ENCODE measurements at places on chromosomes 12 and 14.
A peak's percentile ranks its signal among the peaks of the same experiment; 100 is the strongest.

DNA sequence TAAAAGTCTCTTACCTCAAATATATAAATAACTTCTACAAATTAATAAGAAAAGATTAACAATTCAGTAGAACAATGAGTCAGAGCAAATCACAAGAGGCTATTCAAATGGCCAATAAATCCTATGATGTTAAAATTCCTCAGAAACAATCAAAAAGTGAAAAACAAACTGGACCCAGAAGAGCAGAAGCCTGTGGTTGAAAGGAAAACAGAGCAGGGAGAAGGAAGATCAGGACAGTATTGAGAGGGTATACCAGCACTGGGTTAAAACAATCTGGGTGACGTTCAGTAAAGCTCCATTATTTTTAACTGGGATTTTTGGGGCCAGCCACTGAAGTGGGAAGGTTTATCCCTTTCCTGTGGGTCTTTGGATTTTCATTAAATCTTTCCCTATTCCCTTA, 39.7 kb upstream of the PCED1B start:
- H3K36me3 ChIP-seq: no peaks in the 10 kb centered on the region
- no peak overlapping the region for H3K4me3 ChIP-seq
- H3K4me1 ChIP-seq: no peaks in the 10 kb centered on the region
- H3K27me3 ChIP-seq: no peaks in the 10 kb centered on the region
- DNase-seq: no peak
- peak overlapping the region; percentile 83 for H3K27ac ChIP-seq

DNA sequence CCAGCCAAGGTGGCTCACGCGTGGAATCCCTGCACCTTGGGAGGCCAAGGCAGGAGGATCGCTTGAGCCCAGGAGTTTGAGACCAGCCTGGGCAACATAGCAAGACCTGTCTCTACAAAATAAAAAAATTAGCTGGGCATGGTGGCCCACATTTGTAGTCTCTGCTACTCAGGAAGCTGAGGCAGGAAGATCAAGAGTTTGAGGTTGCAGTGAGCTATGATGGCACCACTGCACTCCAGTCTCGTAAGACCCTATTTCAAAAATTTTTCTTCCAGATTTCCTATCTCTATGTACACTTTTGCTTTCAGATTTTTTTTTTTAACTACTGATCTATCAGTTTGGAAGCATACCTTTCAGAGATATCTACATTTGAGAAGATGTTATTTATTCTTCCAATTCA, 15.3 kb downstream of the SNX6 start:
- no peak overlapping the region for H3K4me3 ChIP-seq
- no peak for DNase-seq
- H3K27ac ChIP-seq: no peak overlapping the region
- peaks cover 9% of the 10 kb centered on the region for H3K4me1 ChIP-seq
- H3K27me3 ChIP-seq: no peaks in the 10 kb centered on the region
- peaks cover 64% of the 10 kb centered on the region for H3K36me3 ChIP-seq

DNA sequence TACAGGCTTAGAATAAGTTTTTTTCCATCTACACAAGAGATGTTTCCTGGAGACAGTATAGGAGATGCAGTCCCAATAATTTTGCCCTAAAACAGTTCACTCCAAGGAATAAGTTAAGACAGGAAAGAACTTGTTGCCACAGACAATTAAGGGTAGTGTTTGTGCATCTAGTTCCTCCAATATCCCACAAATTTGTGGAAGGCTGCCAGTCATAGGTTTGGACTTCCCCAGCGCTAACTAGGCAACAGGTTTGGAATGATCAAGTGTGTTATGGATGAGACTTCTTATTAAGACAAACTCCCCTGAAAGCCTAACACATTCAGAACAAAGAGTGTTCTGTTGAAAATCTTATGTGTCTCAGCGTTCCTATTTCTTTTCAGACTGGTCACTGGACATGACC, 611.0 kb downstream of the CCER1 start:
- no peak overlapping the region for H3K27ac ChIP-seq
- no peaks in the 10 kb centered on the region for H3K36me3 ChIP-seq
- no peaks in the 10 kb centered on the region for H3K4me1 ChIP-seq
- no peak overlapping the region for H3K4me3 ChIP-seq
- DNase-seq: no peak

GRCh38 chr14:87185961-87186560, 806.9 kb downstream of the GALC start:
- no peaks in the 10 kb centered on the region for H3K36me3 ChIP-seq
- H3K27ac ChIP-seq: no peak overlapping the region
- H3K27me3 ChIP-seq: no peaks in the 10 kb centered on the region
- no peak for DNase-seq
- no peaks in the 10 kb centered on the region for H3K4me1 ChIP-seq

GRCh38 chr14:39739796-39740195, 307.6 kb upstream of the FBXO33 start:
- H3K27me3 ChIP-seq: no peaks in the 10 kb centered on the region
- no peaks in the 10 kb centered on the region for H3K36me3 ChIP-seq
- no peak for DNase-seq
- no peak overlapping the region for H3K27ac ChIP-seq
- no peaks in the 10 kb centered on the region for H3K4me1 ChIP-seq

DNA sequence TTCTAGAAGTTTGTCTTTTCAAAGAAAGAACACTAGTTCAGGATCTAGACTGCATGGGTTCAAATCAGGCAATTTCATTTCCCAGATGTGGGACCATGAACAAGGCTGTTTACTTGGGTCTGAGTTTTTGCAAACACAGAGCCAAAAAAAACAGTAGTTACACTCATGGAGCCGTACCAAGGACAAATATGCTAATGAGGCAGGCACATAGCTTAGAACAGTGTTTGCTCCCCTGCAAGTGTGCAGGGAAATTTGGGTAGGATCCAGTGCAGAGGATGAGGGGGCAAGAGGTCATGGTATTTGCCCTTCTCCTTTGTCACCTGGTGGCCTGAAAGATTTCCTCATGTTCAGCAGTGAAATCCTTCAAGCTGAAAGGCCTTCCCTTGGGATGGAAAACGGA, 860.4 kb downstream of the VRK1 start:
- H3K27me3 ChIP-seq: no peaks in the 10 kb centered on the region
- H3K4me3 ChIP-seq: no peak overlapping the region
- DNase-seq: no peak
- no peaks in the 10 kb centered on the region for H3K4me1 ChIP-seq

DNA sequence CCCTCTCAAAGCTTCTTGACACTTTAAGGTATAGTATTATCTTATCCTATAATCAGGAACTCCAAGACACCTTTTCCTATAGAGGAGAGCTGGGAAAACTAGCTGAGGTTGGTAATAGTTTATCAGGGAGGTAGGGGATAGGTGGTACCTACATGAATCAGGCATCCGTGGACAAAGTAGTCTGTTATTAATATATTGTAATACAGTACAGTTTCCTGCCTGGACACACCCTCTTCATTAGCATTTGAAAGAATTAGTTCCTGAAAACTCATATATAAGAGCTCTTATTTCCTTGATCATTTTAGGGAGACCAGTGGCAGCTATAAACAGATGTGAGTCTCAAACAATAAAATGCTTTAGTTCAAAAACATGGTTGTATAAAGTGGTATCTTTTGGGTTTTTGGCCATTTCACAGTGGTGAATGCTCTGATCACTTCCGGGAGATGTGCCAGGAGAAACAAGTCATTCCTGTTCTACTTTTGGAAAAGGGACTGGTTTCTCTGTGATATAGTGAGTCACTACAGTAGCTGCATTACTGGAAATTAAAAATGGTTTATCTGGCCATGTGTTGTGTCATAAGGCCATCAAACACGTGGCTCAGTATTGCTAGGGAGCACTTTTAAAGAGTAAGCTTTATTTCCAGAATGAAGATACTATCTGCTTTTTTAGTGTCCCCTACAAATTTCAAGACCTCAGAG, 98.1 kb downstream of the KLRB1 start:
- DNase-seq: no peak
- no peaks in the 10 kb centered on the region for H3K36me3 ChIP-seq
- H3K4me1 ChIP-seq: no peaks in the 10 kb centered on the region

GRCh38 chr14:94540031-94540794, 21.0 kb upstream of the SERPINA4 start:
- H3K4me3 ChIP-seq: no peak overlapping the region
- no peak for DNase-seq
- no peak overlapping the region for H3K27ac ChIP-seq
- no peaks in the 10 kb centered on the region for H3K4me1 ChIP-seq
- H3K27me3 ChIP-seq: peaks cover 35% of the 10 kb centered on the region

GRCh38 chr12:64890873-64891468, 66.5 kb downstream of the TBC1D30 start:
- no peak overlapping the region for H3K4me3 ChIP-seq
- peak; percentile 71 for DNase-seq
- H3K27ac ChIP-seq: no peak overlapping the region
- H3K27me3 ChIP-seq: peaks cover 26% of the 10 kb centered on the region
- H3K36me3 ChIP-seq: no peaks in the 10 kb centered on the region

Measured in mesenchymal stem cell (in vitro differentiated cells and primary cell).